ENCODE measurements at places on chromosomes 1 and 21.

GRCh38 chr1:3611170-3612019, at the start of gene MEGF6:
TSS of gene MEGF6 (minus strand) at chr1:3611508. CDS start at chr1:3611268, 240 bp downstream.
- peak; percentile 52 for DNase-seq

GRCh38 chr1:204435872-204436271, 24.3 kb upstream of the PPP1R15B start:
- DNase-seq = no peak

DNA sequence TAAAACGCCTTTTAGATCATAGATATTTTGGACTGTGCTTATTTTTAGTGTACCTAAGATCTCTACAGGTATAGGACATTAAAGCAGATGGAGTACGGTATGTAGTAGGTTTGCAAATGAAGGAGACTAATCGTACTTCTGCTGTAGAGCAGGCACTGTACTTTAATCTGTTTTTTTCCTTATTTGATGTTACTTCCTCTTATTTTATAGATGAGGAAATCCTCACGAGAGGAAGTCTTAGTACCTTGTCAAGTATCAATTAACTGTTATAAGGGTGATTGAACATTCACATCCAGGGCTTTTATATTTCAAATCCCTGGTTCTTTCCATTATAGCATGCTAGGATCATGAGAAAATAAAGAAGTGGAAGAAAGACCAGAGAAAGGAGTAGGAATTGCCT, 41.1 kb downstream of the CACHD1 start:
- no peak for DNase-seq

- DNase-seq = no peak
These were observed 710 bp downstream of the GLRX2 start for GRCh38 chr1:193104502-193104906.

DNA sequence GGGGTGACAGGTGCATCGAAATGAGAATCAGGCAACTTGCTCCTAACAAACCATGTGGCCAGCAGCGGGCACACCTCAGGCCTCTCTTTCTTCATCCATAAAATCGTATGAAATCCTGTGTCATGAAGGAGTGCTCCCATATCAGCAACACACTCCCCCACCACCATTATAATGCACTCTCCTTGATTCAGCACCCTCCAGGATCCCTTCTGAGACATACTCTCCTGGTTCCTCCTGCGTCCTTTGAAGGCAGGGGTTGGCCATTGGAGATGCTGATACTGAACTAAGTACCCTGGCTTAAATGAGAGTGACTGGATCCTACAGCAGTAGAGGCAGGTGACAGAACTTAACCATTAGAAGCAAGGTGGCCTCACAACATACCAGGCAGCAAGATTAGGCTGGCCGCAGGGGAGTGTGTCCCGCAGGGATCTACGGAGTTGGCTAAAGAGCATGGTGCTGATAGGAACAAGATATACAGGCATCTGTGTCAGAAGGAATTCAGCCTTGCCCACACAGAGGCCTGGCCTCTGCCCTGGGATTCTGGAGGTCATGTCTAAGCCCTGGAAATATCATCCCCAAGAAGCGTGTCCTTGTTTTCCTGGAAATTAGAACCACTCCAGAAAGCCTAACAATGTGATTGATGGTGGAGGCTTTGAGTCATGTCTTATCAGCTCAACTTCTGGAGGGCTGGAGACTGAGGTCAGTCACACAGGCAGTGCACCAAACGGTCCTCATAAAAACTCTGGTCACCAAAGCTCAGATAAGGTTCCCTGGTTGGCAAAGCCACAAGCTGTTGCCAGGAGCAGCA, 16.8 kb downstream of the S100A7A start:
- DNase-seq = no peak

- no peak for DNase-seq
These were observed 116.5 kb downstream of the TBX15 start for GRCh38 chr1:118871582-118872171.

GRCh38 chr1:5509664-5510452, 482.4 kb downstream of the NPHP4 start:
- DNase-seq = peak; percentile 71

- DNase-seq = no peak
These were observed 7.4 kb downstream of the CHI3L2 start for GRCh38 chr1:111234866-111235265.

DNA sequence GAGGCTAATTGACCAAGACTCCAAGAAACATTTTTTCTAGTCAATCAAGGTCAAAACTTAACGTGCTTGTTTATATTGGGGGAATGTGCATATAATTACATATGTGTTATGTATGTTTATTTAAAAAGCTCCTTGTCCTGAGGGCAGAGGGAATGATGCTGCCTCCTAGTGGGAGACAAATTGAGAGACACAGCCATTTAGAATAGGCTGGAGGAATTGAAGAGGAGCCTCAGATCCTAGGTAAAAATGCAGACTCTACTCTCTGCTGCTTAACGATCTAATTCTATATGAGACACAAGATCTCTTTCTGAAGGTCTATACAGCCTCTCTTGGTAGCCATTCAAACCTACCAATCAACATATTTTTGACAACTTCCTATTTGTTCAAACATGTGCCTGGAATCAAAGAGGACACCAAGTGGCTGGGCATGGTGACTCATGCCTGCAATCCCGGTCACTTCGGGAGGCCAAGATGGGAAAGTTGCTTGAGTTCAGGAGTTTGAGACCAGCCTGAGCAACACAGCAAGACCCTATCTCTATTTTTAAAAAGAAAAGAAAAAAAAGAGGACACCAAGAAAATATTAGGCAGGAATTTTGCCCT, 136.6 kb upstream of the ZNF648 start:
- no peak for DNase-seq

- DNase-seq = no peak
These were observed 18.2 kb downstream of the ADAR start for GRCh38 chr1:154589780-154590179.

DNA sequence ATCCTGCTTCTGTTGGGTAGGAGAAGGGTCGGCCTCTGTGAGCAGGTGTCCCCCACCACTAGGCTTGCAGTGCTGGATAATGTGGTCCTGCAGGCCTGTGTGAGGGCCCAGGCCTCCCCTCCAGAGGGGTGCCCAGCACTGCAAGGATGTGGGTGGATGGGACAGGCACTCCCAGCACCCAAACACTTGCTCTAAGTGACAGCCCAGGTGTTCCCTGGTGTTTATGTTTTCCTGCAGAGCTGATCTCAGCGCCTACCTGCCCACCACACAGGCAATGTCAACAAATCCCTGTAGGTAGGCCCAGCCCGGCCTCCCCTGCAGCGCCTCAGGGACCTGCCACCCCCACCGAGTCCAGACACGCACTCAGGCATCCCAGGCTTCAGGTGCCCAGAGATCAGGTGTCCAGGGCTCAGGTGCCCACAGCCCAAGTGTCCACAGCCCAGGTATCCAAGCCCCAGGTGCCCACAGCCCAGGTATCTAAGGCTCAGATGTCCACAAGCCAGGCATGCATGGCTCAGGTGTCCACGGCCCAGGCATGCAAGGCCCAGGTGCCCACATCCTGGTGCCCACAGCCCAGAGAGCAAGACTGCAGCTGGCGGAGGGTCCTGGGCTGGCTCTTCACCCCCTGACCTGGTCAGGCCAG, 59.2 kb downstream of the WNT9A start:
- no peak for DNase-seq

GRCh38 chr21:33265664-33266049, 510 bp upstream of the IL10RB start:
- DNase-seq = no peak

DNA sequence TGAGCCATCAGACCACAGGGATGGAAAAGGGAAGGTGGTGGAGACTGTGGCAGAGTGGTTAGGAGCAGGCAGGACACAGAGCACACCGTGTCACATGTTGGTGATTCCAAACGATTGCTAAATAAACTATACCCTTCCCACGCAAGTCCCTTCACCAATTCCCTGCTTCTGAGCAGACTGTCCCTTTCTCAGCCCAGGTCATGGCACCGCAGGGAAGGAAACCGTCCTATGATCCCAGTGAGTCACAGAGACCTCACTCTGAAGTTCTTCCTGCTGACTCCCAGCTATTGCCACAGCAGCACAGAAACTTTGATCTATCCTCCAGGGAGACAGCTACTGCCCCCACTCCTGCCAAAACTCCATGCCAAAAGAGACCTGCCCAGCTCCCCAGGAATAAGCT, 19.2 kb downstream of the RIMS3 start:
- DNase-seq = no peak

DNA sequence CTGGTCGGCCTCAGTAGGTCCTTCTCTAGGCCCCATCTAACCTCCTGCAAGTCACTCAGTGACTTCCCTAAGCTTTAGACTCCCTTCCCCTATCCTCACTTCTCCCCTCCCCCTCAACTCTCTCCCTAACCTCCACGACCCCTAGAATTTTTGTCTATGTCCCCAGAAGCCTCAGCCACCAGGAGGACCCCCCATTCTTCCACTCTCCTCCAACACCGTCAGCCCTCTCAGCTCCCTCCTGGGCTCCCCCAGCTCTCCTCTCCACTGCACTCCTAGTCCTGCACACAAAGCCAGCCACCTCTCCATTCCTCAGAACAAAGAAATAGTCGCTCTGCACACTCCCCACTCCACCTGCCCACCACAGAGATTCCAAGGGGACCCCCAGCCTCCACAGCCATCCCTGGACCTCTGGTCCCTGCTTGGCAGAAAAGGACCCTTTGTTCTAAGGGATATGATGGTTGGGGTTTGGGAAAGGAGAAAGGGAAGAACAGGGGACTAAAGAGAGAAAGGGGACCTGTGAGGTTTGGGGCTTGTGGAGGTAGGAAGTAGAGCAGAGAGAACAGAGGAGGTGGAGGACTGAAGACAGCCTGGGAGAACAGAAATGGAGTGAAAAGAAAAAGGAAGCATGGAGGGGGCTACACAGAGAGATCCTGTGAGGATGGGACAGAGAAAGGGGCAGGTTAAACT, 2.8 kb downstream of the ARHGEF2 start:
- no peak for DNase-seq

GRCh38 chr1:96598416-96599168, 123.0 kb upstream of the PTBP2 start:
- no peak for DNase-seq

GRCh38 chr1:157781048-157781447, 4.1 kb upstream of the FCRL2 start:
- no peak for DNase-seq

DNA sequence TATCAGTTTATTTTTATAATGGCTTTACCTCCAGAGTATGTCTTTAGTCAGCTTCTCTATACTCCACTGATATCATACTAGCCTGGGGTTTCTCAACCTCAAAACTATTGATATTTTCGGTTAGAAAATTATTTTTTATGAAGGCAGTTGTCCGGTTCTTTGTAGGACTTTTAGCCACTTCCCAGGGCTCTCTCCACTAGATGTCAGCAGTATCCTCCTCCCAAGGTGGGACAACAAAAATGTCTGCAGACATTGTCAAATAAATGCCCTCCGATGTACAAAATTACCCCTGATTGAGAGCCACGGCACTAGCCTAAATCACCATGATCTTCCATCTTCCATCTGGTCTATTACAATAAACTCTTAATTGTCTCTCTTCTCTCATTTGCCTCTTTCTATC, 4.1 kb upstream of the GRIK1 start:
- no peak for DNase-seq

GRCh38 chr1:2414297-2414958, 2.1 kb upstream of the PEX10 start:
- peak; percentile 72 for DNase-seq

- DNase-seq = no peak
These were observed 56.2 kb upstream of the RASAL2 start for GRCh38 chr1:178037510-178038253.

GRCh38 chr1:206590025-206590758, 22.1 kb downstream of the EIF2D start:
- DNase-seq = no peak

- DNase-seq = no peak
These were observed 23.5 kb upstream of the CR2 start for GRCh38 chr1:207430602-207431001.

- no peak for DNase-seq
These were observed 19.9 kb downstream of the INSRR start for GRCh38 chr1:156838972-156839371.

GRCh38 chr1:87530042-87530807, 201.5 kb downstream of the LMO4 start:
- DNase-seq = no peak

- no peak for DNase-seq
These were observed 35.5 kb downstream of the TOMM20 start for GRCh38 chr1:235093013-235093695.

DNA sequence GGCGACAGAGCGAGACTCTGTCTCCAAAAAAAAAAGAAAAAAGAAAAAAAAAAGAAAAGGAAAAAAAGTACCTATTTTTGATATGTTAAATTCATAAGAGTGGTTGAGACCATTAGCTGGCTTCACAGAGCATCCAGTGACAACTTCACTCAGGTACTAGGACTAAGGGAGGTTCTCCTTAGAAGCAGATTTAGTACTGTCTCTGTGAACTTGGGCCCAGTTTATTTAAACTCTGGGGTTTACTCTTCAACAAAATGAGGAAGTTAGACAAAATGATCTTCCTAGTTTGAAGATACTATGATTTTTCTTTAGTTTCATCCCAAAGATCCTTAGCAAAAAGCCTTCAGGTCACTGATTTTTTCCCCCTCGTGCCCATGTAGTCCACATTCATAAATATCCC, 21.2 kb downstream of the MACO1 start:
- DNase-seq = no peak

Measured in activated CD8-positive, alpha-beta memory T cell treated with anti-CD3 and anti-CD28 coated beads for 1 hour (primary cell).